Aorta (tissue), 5 donors: ENCODE measurements at places on chromosomes 2 and 18.

GRCh38 chr18:9992973-9993520, 79.2 kb downstream of the VAPA start:
- no peak overlapping the region for H3K4me3 ChIP-seq
- H3K4me1 ChIP-seq, result no peaks in the 10 kb centered on the region
- H3K27ac ChIP-seq, result no peak overlapping the region
- H3K27me3 ChIP-seq, result no peaks in the 10 kb centered on the region
- H3K36me3 ChIP-seq, result no peaks in the 10 kb centered on the region
- no peak for DNase-seq

GRCh38 chr2:217937446-217937845, 65.3 kb downstream of the TNS1 start:
- no peaks in the 10 kb centered on the region for H3K27me3 ChIP-seq
- H3K36me3 ChIP-seq, result no peaks in the 10 kb centered on the region
- peak overlapping the region; percentile 88 for H3K27ac ChIP-seq
- no peaks in the 10 kb centered on the region for H3K4me1 ChIP-seq
- peak; percentile 78 for DNase-seq

DNA sequence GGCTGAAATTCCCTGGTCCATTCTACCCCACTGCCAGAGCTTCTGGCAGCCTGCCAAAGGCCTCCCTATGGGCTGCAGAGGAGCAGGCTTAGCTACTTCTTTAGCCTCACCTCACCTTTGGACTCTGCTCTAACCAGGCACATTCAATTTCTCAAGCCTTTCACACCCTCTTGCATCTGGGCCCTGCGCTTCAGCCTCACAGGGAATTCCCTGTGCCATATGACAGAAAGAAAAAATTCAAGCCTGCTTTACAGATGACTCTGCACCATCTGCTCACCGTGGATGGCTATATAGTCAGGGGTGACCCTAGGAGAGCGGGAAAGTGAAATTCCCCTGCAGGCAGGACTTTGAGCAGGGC, 62.5 kb downstream of the REEP1 start:
- peaks cover 3% of the 10 kb centered on the region for H3K4me1 ChIP-seq
- no peaks in the 10 kb centered on the region for H3K27me3 ChIP-seq

DNA sequence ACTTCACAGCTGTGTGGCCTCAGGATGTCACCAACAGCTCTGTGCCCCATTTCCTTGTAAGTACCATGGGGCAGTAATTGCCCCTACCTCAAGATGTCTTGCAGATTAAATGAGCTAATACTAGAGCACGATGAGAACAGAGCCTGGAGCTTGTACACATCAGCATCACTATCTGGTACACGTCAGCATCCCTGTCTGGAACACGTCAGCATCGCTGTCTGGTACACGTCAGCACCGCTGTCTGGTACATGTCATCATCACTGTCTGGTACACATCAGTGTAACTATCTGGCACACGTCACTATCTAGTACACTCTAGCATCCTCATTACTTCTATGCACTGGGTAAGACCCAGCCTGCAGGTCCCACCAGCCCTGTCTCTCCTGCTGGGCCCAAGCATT, 37.2 kb downstream of the AQP12A start:
- H3K4me1 ChIP-seq, result no peaks in the 10 kb centered on the region
- H3K4me3 ChIP-seq, result no peak overlapping the region
- no peak for DNase-seq
- H3K27ac ChIP-seq, result no peak overlapping the region
- no peaks in the 10 kb centered on the region for H3K36me3 ChIP-seq

DNA sequence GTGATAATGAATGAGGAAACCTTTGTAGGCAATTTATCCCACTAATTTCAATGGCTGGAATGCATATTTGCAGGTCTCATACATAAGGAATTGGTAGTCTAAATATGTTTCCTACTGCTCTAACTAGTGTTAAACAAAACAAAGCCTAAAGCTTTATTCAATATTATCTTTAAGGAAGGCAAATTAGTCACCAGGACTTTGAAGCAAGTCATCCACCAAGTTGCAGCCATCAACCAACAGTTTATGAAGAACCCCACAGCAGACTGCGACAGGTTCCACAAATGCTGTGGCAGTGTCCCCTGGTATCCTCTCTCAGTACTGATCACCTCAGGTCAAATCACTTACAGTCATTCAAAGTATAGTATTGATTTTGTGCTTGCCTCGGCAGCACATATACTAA, 181.5 kb upstream of the ZFP36L2 start:
- H3K27ac ChIP-seq, result no peak overlapping the region
- no peak for DNase-seq
- H3K4me3 ChIP-seq, result no peak overlapping the region
- H3K36me3 ChIP-seq, result no peaks in the 10 kb centered on the region
- H3K27me3 ChIP-seq, result no peaks in the 10 kb centered on the region
- H3K4me1 ChIP-seq, result peaks cover 3% of the 10 kb centered on the region

DNA sequence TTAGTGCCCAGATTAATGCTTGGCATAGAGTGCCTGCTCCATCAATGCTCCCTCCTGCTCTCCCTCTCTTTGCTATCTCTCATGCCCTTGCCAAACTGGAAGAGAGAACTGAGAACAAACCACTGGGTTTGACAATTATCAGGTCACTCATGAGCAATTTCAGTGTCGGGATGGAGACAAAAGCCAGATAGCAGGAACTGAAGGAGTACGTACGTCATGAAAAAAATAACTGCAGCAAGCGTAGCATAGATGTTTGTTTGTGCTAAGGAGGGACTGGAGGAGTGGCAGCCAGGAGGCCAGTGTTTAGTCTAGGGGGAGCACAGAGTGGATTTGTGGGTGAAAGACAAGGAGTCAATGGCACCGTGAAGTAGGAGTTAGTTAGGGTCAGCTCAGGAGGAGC, 113.3 kb downstream of the POLE4 start:
- no peaks in the 10 kb centered on the region for H3K36me3 ChIP-seq
- H3K4me3 ChIP-seq, result no peak overlapping the region
- no peaks in the 10 kb centered on the region for H3K27me3 ChIP-seq
- no peaks in the 10 kb centered on the region for H3K4me1 ChIP-seq
- DNase-seq, result no peak
- no peak overlapping the region for H3K27ac ChIP-seq

GRCh38 chr18:58541789-58542425, 87.0 kb downstream of the ALPK2 start:
- peaks cover 2% of the 10 kb centered on the region for H3K27me3 ChIP-seq
- H3K4me3 ChIP-seq, result no peak overlapping the region
- DNase-seq, result no peak
- H3K27ac ChIP-seq, result no peak overlapping the region
- H3K4me1 ChIP-seq, result no peaks in the 10 kb centered on the region
- H3K36me3 ChIP-seq, result no peaks in the 10 kb centered on the region

DNA sequence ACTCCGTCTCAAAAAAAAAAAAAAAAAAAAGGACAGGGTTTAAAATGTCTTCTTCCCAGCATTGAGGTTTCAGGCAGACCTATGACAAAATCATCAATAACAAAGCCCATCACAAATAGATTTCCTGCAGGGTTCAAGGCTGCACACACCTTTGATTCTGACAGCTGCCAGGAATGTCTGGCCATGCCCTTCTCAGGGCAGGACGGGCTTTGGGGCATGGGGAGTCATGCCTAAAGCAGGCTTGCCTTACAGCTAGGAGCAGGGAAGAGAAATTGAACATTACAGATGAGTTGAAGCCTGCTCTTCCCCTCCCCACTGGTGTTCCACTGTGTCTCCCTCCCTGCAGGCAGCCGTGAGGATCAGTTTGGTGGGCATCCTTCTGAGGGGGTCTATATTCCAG, 3.7 kb downstream of the PRELID3A start:
- no peak overlapping the region for H3K4me3 ChIP-seq
- H3K27me3 ChIP-seq, result no peaks in the 10 kb centered on the region
- DNase-seq, result peak; percentile 6
- H3K4me1 ChIP-seq, result peaks cover 7% of the 10 kb centered on the region
- H3K36me3 ChIP-seq, result no peaks in the 10 kb centered on the region

- no peak overlapping the region for H3K4me3 ChIP-seq
- no peaks in the 10 kb centered on the region for H3K27me3 ChIP-seq
- H3K36me3 ChIP-seq, result no peaks in the 10 kb centered on the region
- H3K27ac ChIP-seq, result no peak overlapping the region
- H3K4me1 ChIP-seq, result no peaks in the 10 kb centered on the region
Observed at GRCh38 chr18:49865401-49865800, 52.1 kb upstream of the ACAA2 start.

GRCh38 chr2:128662051-128662471, 343.4 kb upstream of the HS6ST1 start:
- no peaks in the 10 kb centered on the region for H3K4me1 ChIP-seq
- no peak overlapping the region for H3K4me3 ChIP-seq
- H3K27me3 ChIP-seq, result no peaks in the 10 kb centered on the region
- no peaks in the 10 kb centered on the region for H3K36me3 ChIP-seq

- no peaks in the 10 kb centered on the region for H3K36me3 ChIP-seq
- H3K27me3 ChIP-seq, result no peaks in the 10 kb centered on the region
- H3K4me1 ChIP-seq, result no peaks in the 10 kb centered on the region
- no peak overlapping the region for H3K27ac ChIP-seq
- H3K4me3 ChIP-seq, result no peak overlapping the region
Observed at GRCh38 chr2:100222844-100223243, 80.5 kb upstream of the AFF3 start.

GRCh38 chr2:8234253-8234652, 447.6 kb upstream of the ID2 start:
- no peak overlapping the region for H3K27ac ChIP-seq
- no peaks in the 10 kb centered on the region for H3K36me3 ChIP-seq
- no peaks in the 10 kb centered on the region for H3K27me3 ChIP-seq
- peaks cover 3% of the 10 kb centered on the region for H3K4me1 ChIP-seq
- no peak overlapping the region for H3K4me3 ChIP-seq

DNA sequence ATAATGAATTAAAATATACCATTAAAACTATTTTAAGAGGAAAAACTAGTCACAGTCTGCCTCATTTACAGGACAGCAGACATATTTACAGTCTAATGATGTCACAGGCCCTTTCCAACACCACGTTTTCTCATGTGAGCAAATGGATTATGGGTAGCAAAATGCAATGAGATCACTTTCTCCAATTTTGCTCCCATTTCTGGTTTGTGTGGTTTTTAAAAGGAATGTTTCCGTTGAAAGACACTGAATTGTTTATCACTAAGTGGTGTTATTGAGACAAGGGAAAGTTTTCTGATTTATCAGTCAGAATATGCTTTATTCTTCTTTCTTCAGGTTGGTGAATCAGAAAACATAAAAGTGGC, 11.4 kb upstream of the NR4A2 start:
- no peaks in the 10 kb centered on the region for H3K27me3 ChIP-seq
- no peaks in the 10 kb centered on the region for H3K36me3 ChIP-seq
- H3K4me3 ChIP-seq, result no peak overlapping the region

DNA sequence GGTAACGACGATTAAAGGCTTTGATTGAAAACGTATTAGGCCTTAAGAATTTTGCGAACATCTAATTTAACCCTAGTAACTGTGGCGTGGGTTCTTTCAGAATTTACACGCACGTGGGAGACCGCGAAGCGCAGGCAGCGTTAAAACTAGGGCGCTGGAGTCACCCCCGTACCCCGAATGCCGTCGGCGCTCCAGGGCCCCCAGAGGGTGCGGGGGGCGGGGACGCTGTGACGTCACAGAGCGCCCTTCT, 673 bp upstream of the SMCHD1 start:
- H3K4me1 ChIP-seq, result no peaks in the 10 kb centered on the region
- peak; percentile 90 for DNase-seq
- H3K4me3 ChIP-seq, result peak overlapping the region; percentile 83
- H3K27ac ChIP-seq, result peak overlapping the region; percentile 4

- H3K27ac ChIP-seq, result peak overlapping the region; percentile 47
- peak; percentile 93 for DNase-seq
- no peaks in the 10 kb centered on the region for H3K36me3 ChIP-seq
- H3K27me3 ChIP-seq, result no peaks in the 10 kb centered on the region
Observed at GRCh38 chr2:46967990-46968647, 52.5 kb upstream of the MCFD2 start.

DNA sequence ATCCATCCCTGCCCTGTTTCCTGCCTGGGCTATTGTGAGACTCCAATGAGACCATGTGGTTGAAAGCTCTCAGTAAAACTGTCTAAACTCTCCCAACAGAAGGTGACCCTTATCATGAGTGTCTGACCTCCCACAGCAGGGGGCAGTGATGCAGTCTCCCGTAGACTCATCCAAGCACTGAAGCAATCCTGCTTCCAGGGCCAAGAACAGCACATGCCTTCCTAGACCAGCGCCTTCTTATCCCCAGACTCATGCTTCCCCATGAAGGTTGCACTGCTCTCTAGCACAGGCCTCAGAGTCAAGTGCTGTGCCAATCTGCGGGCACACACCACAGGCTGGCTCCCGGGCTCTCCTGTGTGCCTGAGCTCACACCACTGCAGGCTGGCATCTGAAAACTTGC, 112.3 kb downstream of the TNS1 start:
- H3K4me1 ChIP-seq, result no peaks in the 10 kb centered on the region
- no peak overlapping the region for H3K4me3 ChIP-seq
- no peaks in the 10 kb centered on the region for H3K36me3 ChIP-seq
- H3K27me3 ChIP-seq, result no peaks in the 10 kb centered on the region
- peak; percentile 80 for DNase-seq

- no peaks in the 10 kb centered on the region for H3K36me3 ChIP-seq
- H3K4me3 ChIP-seq, result no peak overlapping the region
- no peaks in the 10 kb centered on the region for H3K4me1 ChIP-seq
- DNase-seq, result no peak
- H3K27me3 ChIP-seq, result no peaks in the 10 kb centered on the region
Observed at GRCh38 chr2:207987025-207987716, 38.2 kb downstream of the PLEKHM3 start.

- no peak overlapping the region for H3K27ac ChIP-seq
- no peaks in the 10 kb centered on the region for H3K27me3 ChIP-seq
- H3K36me3 ChIP-seq, result no peaks in the 10 kb centered on the region
- DNase-seq, result no peak
Observed at GRCh38 chr2:118801151-118801550, 46.3 kb downstream of the EN1 start.

- no peak for DNase-seq
- H3K36me3 ChIP-seq, result no peaks in the 10 kb centered on the region
- no peaks in the 10 kb centered on the region for H3K27me3 ChIP-seq
- no peaks in the 10 kb centered on the region for H3K4me1 ChIP-seq
Observed at GRCh38 chr2:10211844-10212422, 89.4 kb downstream of the RRM2 start.

DNA sequence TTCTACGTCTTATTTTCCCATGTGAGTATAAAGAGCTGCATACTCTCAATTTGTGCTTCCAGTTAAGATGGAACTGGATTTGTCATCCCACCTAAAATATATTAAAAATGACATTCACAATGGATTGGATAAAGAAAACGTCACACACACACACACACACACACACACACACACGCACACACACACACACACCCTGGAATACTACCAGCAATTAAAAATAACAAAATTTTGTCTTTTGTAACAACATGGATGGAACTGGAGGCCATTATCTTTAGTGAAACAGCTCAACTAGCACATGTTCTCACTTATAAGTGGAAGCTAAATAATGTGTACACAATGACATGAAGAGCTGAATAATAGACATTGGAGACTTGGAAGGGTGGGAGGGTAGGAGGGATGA, 3.8 kb upstream of the QPCT start:
- no peak overlapping the region for H3K27ac ChIP-seq
- DNase-seq, result no peak
- H3K27me3 ChIP-seq, result no peaks in the 10 kb centered on the region

GRCh38 chr18:2471523-2471922, 99.8 kb downstream of the METTL4 start:
- no peak overlapping the region for H3K27ac ChIP-seq
- H3K4me1 ChIP-seq, result no peaks in the 10 kb centered on the region
- H3K4me3 ChIP-seq, result no peak overlapping the region
- DNase-seq, result no peak
